ENCODE measurements at places on chromosomes 6 and 20.
A peak's percentile ranks its signal among the peaks of the same experiment; 100 is the strongest.

DNA sequence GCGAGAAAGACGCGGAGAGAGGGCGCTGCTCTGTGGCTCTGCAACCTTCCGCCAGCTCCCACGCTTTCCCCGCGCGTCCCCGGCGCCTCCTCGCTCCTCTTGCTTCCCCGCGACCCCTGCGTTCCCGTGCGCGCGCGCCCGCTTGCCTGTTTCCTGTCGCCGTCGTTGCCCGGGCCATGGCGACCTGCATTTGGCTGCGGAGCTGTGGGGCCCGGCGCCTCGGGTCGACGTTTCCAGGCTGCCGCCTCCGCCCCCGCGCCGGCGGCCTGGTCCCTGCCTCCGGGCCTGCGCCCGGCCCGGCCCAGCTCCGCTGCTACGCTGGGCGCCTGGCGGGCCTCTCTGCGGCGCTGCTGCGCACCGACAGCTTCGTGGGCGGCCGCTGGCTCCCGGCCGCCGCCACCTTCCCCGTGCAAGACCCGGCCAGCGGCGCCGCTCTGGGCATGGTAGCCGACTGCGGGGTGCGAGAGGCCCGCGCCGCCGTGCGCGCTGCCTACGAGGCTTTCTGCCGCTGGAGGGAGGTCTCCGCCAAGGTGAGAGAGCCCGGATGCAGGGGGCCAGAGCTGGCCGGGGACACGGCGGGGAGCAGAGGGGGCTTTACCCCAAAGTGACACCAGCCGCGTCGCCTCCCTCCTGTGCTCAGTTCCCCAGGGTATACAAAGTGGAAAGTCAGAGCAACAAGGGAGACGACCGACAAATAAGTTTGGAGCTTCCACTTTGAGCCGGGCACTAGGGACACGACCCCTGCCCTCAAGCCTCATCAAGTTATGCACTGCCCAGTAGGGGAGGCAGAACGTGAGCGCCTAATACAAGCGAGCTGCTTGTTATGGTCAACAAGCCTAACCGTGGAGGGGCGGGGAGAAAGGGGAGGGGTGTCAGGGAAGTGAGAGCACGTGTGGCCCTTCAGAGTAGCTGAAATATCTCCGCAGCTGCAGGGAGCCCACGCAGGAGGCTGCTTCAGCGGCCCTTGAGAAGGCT, at the start of gene ALDH5A1:
Gene ALDH5A1 (plus strand): TSS at position 149 of the 975 bp plus-strand sequence. CDS start 28 bp downstream, at position 177.
- peak; percentile 78 for DNase-seq

GRCh38 chr20:18662279-18663040, 74.6 kb downstream of the DTD1 start:
- no peak for DNase-seq

GRCh38 chr6:47478233-47479139, 897 bp downstream of the CD2AP start:
- no peak for DNase-seq

GRCh38 chr20:37991157-37991866, 41.9 kb downstream of the TTI1 start:
- DNase-seq: no peak

- DNase-seq: no peak
These were observed 4.5 kb downstream of the POU5F1 start for GRCh38 chr6:31165986-31166385.

DNA sequence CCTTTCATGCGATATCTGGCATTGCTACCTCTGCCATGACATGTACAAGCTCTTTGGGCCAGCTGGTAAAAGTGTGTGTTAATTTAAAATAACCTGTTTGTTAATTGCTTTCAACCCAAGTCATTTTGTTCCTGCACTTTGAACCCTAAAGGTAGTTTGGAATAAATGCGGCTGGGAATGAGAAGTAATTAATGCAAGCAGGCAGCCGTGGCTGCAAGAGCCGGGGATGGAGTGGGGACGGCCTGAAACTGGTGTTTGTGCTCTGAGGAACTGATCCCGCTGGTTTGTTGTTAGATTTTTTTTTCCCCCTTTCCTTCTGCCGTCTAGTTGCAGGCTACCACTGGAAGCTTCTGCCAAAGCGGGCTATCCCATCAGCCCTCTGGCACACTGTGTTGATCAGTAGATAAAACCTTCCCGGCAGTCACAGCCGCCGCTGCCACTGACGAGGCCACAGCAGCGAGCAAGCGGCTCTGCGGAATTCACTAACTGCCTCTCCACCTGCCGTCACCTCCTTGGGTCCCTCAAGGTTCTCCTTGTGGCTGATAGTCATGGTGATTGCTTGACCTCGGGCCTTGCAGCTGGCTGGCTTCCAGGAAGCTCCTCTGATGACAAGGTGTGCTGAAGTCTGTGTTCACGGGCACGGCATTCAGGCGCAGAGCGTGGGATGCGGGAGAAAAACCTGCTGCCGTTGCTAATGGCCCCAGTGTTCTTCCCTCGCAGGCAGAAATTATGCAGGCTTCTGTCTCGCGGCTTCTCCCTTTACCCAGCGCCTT, 315.9 kb downstream of the TFAP2A start:
- no peak for DNase-seq

DNA sequence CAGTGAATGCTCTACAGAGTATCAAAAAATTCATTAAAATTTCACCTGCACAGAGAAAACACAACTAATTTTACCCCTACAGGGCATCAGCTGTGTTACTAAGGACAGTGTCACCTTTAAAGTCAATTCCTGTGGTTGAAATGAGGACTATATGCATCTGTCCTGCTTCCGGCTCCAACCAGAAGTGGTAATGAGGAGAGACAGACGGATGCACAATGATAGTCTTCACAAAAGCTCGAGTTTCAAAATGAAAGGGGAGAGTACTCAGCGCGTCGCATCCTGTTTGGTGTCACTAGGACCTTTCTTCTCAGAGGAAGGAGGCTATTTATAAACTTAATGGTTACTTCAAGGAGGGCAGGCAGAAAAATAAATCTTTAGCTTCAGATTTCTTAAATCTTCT, 86.5 kb downstream of the LYRM4 start:
- peak; percentile 72 for DNase-seq

- DNase-seq: peak; percentile 47
These were observed 8.0 kb downstream of the MYLIP start for GRCh38 chr6:16136621-16137450.

DNA sequence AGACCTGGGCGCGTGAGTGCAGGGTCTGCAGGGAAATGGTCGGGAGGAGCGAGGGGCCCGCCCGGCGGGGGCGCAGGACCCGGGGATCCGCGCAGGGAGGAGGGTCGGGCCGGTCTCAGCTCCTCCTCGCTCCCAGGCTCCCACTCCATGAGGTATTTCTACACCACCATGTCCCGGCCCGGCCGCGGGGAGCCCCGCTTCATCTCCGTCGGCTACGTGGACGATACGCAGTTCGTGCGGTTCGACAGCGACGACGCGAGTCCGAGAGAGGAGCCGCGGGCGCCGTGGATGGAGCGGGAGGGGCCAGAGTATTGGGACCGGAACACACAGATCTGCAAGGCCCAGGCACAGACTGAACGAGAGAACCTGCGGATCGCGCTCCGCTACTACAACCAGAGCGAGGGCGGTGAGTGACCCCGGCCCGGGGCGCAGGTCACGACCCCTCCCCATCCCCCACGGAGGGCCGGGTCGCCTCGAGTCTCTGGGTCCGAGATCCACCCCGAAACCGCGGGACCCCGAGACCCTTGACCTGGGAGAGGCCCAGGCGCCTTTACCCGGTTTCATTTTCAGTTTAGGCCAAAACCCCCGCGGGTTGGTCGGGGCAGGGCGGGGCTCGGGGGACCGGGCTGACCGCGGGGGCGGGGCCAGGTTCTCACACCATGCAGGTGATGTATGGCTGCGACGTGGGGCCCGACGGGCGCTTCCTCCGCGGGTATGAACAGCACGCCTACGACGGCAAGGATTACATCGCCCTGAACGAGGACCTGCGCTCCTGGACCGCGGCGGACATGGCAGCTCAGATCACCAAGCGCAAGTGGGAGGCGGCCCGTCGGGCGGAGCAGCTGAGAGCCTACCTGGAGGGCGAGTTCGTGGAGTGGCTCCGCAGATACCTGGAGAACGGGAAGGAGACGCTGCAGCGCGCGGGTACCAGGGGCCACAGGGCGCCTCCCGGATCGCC, 54.2 kb upstream of the HLA-A start:
- peak; percentile 90 for DNase-seq

GRCh38 chr6:107488875-107489635, 862 bp upstream of the SOBP start:
- peak; percentile 11 for DNase-seq

- no peak for DNase-seq
These were observed 20.2 kb downstream of the VPS52 start for GRCh38 chr6:33251395-33252012.

Data from CD4-positive, alpha-beta memory T cell (primary cell).